Suprapubic skin (tissue), 4 donors: ENCODE measurements at places on chromosomes 12 and 14. TPM values are rescaled to one million over a fixed set of nuclear protein-coding genes. Genes with fewer than 3 reads are reported as not detected.

GRCh38 chr12:65612440-65612839 is 211.8 kb upstream of the HMGA2 start:
- no peak for DNase-seq

DNA sequence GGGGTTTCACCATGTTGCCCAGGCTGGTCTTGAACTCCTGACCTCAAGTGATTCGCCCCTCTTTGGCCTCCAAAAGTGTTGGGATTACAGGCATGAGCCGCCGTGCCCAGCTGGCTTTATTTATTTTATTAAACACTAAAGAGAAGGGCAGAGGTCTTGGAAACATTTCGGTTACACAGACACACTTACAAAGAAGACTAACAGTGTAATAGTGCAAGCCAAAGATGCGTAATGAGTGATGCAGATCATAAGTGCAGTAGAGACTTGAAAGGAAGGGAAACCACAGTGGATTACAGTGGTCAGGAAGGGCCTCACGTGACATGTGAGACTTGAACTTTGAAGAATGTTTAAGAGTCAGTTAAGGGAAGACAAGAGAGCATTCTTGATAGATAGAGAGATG is 33.9 kb upstream of the CDK17 start:
- DNase-seq: no peak

- DNase-seq: no peak
Observed at GRCh38 chr14:71416392-71416791, 509.1 kb downstream of the PCNX1 start.

DNA sequence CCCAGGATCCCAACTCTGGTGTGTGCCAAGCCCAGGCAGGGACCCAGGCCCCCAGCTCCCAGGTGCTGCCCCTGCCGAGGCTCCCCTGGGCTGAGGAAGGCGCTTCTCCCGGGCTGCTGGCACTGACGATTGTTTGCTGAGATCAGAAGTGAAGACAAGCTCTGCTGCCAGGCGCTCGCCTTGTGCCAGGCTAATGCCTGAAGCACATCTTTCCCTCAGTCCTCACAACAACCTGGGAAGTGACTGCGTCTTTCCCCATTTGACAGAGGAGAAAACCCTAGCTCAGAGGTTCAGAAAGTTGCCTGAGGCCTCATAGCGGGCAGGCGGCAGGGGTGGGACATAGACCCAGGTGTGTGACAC is 36.8 kb downstream of the ANKRD9 start:
- no peak for DNase-seq

DNA sequence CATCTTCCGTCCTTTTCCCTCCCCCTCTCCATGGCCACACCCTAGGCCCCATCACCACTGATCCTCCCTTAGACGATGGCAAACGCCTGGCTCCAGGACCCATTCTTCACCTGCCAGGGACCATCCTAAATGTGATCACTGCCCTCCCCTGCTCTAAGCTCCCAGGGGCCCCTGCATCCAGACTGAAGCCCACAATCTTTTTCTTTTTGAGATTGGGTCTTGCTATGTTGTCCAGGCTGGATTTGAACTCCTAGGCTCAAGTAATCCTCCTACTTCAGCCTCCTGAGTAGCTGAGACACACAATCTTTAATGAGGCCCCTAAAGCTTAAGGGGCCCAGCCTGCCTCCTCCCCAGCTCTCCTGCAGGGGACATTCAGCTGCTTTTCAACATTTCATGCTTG is 15.3 kb downstream of the RBM19 start:
- DNase-seq: no peak

GRCh38 chr14:103385929-103386712 is 906 bp downstream of the MARK3 start:
- DNase-seq: no peak

GRCh38 chr12:116856729-116857128 is 24.5 kb downstream of the HRK start:
- DNase-seq: no peak

- peak; percentile 50 for DNase-seq
Observed at GRCh38 chr12:4787965-4788364, 67.8 kb downstream of the GALNT8 start.

DNA sequence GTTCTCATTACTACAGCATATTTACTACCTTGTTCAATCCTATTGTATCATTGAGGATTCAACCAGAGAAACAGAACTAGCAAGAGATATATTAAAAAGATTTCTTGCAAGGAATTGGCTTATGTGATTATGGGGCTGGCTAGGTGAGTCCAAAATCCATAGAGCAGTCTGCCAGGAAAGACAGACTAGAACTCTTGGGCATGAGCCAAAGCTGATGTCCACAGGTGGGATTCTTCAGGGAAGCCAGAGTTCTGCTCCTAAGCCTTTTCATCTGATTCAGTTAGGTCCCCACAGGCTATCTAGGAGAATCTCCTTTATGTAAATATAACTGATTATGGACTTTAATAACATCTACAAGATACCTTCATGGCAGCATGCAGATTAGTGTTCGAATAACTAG is 26.0 kb downstream of the PELI2 start:
- DNase-seq: no peak

DNA sequence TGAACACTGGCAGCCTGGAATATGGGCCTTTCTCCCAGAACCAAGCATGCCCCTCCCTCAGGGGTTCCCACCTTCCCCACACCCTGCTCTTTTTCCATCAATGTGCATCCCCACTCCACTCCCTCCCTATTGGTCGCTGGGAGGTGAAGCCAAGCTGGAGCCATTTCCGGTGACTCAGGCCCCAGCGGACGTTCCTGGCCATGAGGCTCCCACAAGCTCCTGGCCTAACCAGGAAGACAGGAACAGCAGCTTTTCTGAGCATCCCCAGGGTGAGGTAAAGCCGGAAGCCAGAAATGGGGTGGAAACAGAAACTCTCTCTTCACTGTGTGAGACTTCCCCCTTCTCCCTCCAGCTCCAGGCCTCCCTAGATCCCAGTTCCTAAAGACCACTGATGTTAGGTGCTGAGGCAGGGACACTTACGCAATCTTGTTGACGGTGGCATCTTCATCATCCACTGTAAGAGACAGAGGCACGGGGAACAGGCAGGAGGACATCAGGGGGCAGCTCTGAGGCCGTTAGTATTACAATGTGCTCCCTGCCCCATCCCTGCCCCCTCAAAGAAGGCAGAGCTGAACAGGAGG is 5.1 kb downstream of the LMBR1L start:
- DNase-seq: no peak

GRCh38 chr12:31768046-31768445 is 39.2 kb upstream of the AMN1 start:
- DNase-seq: no peak

DNA sequence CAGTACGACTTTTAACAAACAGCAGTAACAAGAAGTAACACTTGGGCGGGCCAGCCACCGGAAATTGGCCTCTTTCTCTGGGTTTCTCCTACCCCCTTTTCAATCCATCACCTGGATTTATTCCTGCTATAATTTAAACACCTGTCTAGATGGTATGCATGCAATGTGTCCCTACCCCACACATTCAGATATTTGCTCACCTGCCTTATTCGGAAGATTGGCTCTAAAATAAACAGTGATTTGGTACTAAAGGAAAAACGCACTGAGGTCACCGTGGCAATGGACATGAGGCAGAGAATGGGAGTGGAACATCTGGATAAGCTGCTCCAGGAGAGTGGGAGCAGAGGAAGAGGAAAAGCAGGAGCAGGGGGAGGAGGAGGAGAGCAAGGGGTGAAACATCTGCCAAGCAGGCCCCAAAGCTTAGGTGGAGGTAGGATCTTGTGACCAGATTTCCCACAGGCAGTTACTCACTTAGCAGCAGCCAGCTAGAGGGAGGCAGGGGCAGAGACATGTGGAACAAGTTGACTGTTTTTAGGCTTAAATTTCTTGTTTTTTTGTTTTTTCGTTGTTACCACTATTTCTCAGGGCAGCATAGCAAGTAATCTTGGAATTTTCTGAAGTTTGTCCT is 150.9 kb downstream of the TTLL5 start:
- DNase-seq: no peak

- no peak for DNase-seq
Observed at GRCh38 chr12:66241061-66242043, 52.3 kb downstream of the IRAK3 start.

GRCh38 chr12:120292411-120292660 is 633 bp upstream of the RNU4-2 start:
- no peak for DNase-seq

GRCh38 chr14:42437809-42438208 is 831.1 kb downstream of the LRFN5 start:
- DNase-seq: no peak

GRCh38 chr14:95071649-95072280 is 85.6 kb downstream of the DICER1 start:
- no peak for DNase-seq

DNA sequence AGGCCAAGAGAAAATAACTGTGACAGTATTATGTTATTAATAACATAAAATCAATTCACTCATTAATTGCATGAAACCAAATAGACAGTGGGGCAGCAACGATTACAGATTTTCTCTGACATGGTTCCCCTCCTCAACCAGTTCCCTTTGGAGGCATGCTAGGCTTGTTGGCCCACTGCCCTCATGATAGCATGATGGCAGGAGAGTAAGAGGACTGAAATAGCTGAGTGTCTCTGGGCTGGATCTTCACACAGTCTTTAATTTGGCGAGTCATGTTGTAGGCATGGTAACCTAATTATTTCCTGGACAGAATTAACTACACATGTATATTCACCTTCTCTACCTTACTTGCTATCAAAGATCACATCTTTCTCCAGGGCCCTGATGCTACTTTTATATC is 266.2 kb upstream of the PELI2 start:
- DNase-seq: no peak

GRCh38 chr12:535396-535795 is 75.7 kb downstream of the B4GALNT3 start:
- no peak for DNase-seq

The KLRD1 gene
- not detected for total RNA-seq

The RPS6KL1 gene
- 2.0 TPM for total RNA-seq

The TAS2R31 gene
- total RNA-seq: 8.3 TPM

The TEX22 gene
- not detected for total RNA-seq

The TMEM63C gene
- 26.3 TPM for total RNA-seq
